ENCODE measurements at places on chromosomes 2 and 18.

- DNase-seq: no peak
Measured at GRCh38 chr2:86621280-86621943, 2.3 kb downstream of the RNF103 start.

DNA sequence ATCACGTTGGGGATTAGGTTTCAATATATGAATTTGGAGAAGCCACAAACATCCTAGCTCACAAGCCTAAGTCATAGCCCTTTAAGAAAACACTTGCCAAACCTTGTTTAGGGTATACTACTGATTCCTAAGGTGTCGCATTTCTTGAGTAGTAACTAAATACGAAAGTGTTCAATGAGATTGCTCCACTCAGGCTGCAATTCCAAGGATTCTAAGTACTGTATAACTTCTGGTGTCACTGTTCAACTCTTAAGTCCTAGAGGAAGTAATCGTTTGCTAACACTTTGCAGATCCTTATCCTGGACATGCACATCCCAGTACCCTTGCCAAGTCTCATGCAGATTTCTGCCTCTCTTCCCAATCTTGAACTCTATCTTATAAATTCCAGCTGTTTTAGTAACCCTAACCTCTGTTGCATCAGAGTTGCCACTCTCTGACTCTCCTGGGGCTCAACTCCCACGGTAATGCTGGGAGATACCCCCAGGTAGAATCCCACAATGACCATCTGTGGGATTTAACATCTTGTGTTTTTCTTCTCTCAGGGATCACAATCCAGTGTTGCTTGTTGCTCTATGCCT is 122.4 kb downstream of the HIBCH start:
- DNase-seq: no peak

DNA sequence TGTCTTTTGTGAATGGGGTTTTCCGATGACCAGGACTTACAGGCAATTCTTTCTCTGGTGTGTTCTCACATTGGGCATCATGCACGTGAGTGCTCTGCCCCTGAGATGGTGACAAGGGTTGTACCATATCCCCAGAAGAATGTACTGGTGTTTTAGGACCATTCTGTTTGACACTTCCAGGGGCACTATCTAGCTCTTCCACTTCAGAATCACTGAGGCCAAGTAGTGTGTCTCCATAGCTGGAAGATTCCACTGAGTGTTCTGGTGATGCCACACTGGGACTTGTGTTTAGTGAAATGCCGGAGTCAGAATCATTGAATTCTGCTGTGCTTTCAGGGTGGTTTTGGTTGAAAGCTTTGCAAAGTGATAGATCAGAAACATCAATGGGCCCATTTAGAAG is 18.7 kb downstream of the HNRNPA3 start:
- no peak for DNase-seq

- DNase-seq: peak; percentile 52
Measured at GRCh38 chr2:220855296-220855695, 716.8 kb downstream of the EPHA4 start.

GRCh38 chr2:6771634-6772611 is 93.8 kb downstream of the CMPK2 start:
- DNase-seq: no peak

DNA sequence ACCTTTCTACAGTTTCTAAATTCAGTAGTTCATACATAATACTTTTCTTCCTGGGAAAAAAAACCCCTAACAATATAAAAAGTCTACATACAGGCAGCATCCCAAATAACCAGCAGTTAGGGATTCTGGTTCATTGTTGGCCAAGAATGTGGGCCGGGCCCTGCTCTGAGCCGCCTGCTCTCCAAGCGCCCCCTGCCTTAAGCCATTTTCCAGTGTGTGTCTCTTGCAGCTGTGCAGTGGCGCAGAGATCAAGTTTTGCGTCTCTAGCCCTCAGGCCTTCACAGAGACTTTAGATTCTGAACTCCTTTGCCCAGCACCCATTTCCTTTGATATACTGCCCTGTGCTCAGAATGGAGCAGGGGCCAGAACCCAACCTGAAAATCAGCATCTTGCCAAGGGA is 32.9 kb downstream of the RMC1 start:
- DNase-seq: no peak

GRCh38 chr2:7809640-7810039 is 872.2 kb upstream of the ID2 start:
- no peak for DNase-seq

GRCh38 chr2:41994233-41994637 is 53.6 kb upstream of the PKDCC start:
- no peak for DNase-seq

DNA sequence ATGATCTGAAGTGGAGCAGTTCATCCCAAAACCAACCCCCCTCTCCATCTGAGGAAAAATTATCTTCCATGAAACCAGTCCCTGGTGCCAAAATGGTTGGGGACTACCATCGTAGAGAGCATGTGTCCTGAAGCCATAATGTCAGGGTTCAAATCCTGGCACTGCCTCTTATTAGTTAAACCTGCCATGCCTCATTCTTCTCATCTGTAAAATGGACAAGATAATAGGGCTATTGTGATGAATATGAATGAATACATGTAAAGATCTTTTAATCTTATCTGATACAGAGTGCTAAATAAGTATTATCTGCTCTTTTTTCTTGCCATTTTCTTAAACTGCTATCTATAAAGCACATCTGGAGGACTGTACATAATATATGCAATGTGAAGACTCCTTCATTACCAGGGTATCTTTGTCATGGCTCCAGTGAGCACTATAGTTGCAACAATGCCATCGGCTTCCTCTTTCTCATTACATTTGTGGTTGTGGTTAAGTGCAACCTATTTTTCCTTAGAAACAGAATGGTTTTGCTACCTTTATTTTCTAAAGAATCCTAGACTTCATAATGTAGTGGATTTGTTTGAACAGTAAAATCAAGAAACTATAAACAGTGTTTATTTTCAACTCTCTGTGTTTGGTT is 27.0 kb downstream of the MFSD6 start:
- no peak for DNase-seq

GRCh38 chr2:206201075-206201848 is 41.6 kb downstream of the EEF1B2 start:
- no peak for DNase-seq

DNA sequence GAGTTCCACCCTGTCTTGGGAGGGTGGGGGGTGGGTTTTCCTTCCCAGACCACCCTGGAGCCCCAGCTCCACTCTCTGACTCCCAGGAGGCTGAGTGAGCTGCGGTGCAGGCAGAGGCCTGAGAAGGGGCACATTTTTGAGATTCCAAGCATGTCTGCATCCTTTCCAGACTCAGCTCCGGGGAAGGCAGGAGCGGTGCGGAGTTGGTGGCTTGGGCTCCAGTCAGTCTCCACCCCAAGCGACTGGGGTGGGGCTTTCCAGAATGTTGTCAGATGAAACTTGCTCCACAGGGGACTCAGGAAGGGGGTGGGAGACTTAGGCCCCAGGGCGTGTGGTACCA is 44.2 kb upstream of the HS6ST1 start:
- no peak for DNase-seq

GRCh38 chr18:67705748-67706147 is 189.2 kb upstream of the DSEL start:
- DNase-seq: no peak

- DNase-seq: no peak
Measured at GRCh38 chr2:207200136-207200535, 34.4 kb upstream of the KLF7 start.

- DNase-seq: peak; percentile 36
Measured at GRCh38 chr2:234254783-234255521, 204.4 kb downstream of the SPP2 start.

DNA sequence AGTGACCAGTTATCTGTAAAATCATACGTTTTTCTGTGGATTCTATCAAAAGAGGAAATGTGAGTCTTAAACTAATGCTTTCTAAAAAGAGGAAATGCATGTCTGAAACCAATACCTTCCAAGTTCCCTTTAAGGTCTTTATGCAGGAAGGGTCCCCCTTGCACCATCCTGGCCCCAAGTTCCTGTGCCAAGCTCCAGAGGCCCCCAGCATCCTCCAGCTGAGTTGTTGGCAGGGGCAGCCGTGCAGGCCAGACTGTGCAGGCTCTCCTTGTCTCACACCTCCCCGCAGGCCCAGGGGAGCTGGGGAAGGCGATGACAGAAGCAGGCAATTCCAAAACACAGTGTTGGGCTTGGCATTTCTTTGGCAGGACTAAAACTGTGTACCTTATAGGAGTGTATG is 39.2 kb downstream of the DPYSL5 start:
- no peak for DNase-seq

- DNase-seq: no peak
Measured at GRCh38 chr2:225381609-225382008, 17.9 kb upstream of the NYAP2 start.

DNA sequence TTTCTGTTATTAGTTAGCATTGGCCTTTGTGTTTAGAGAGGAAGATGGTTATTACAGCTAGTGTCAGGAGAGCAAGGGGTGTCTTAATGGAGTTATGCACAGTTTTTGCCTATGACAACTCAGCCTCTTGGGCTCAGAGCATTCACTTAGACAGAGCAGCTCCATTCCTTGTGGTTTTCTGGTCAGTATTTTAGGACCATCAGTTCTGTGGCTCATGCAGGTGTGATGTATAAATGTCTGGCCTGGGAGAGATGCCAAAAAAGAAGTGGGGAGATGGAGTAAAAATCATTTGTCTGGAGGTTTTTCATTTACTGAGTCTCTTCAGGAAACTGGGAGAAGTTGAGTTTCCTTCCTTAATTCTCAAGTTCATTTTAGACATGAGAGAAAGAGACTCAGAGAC is 79.7 kb downstream of the PRKCE start:
- DNase-seq: no peak

DNA sequence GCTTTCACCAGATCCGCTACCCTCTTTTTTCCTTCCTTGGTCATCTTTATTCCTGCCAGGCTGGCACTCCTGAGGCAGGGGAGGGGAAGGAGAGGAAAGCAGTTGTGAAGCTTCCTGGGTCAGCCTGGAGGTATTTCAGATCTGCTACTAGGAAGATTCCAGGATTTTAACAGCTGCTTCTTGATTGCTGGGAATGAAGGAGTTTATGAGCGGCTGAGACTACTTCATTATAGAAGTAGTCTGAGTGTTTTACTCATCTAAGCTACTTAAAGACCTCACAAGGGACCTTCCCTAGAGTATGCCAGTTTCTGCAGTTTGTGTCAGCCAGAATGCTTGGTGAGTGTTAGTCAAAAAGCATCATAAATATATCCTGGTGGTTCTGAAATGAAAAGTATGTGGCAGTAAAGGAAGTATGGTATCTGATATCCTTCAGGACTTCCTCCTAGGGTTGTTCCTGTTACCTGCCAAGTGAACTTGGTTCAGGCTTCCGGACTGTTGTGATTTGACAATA is 1.9 kb downstream of the TANC1 start:
- DNase-seq: no peak

- no peak for DNase-seq
Measured at GRCh38 chr18:58829263-58829662, 35.4 kb upstream of the ZNF532 start.

GRCh38 chr18:65352186-65352585 is 398.6 kb upstream of the CDH7 start:
- no peak for DNase-seq

DNA sequence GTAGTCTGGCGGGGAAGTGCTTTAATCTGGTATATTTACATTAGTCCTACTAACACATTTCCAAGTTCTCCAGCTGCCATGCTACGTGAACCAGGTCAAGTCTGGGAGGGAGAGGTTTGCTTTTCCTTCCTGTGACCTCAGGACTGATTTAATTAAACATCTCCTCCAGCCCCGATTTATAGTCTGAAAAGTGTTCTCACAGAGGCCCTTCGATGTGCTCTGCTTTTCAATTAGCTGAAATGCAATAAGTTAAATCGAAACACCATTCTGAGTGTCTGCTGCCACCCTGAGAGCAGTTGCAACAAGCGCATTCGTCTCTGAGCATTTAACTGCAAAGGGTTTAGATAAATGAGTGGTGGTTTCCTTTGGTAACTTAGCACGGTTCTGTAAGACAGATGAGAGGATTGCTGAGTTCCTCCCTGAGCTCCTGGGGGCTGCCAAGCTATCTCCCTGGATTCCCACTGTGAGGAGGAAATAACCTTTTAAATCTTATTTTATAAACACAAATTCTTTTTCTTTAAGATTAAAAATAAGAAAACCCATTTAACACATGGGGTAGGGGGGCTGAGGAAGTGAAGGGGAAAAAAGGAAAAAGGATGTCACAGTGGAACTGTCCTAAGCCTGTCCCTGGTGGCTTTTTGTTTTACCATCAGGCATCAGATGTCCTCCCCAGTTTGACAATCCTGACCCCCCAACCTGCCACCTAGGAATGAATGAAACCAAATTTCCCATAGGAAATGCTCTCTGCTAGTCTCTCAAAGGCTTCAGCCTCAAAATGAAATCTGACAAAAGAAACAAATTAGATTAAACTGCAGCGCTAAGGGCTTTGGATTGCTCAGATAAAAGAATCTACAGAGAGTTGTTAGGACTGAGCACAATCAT is 56.5 kb upstream of the CREB1 start:
- DNase-seq: peak; percentile 49

DNA sequence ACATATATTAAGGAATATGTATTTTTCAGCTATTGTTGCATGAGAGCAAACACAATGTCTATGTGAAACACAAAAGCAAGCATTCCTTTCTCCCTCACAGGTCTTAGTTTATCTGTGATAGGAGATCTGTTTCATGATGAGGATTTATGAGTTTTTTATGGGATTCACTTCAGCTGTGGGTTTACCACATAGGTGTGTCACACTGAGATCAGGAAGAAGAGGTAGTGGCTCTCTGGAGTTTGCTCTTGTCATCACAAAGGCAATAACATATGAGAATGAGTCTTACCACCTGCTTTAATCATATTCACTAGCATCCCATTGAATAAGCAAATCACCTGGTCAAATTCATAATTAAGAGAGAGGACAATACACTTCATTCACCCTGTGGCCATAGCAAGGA is 960.3 kb upstream of the SLC39A10 start:
- DNase-seq: no peak

DNA sequence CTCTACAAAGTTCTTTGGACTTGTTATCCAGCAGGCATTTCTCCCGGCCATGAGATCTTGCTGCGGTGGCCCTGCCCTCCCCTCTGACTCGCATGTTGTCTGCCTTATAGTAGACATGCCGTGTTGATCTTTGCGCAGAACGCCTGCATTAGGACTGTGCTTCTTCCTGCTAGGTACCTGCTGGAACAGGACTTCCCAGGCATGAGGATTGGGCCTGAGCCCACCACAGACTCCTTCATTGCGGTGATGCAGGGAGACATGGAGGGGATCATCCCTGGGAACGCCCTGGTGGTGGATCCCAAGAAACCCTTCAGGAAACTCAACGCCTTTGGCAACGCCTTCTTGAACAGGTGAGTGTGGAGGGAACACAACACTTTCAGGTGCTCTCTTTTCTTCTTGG is 10.1 kb downstream of the EHD3 start:
- no peak for DNase-seq

GRCh38 chr18:58520969-58521368 is 107.9 kb downstream of the ALPK2 start:
- peak; percentile 58 for DNase-seq
